Hematopoietic multipotent progenitor cell treated with erythropoietin and hydrocortisone succinate and interleukin-3 and kit ligand, for 8 days (in vitro differentiated cells): ENCODE measurements at places on chromosomes 1 and 21.

- no peak for DNase-seq
Measured at GRCh38 chr1:212458817-212459216, 26.1 kb downstream of the NENF start.

GRCh38 chr1:208499601-208500000 lies 255.4 kb upstream of the PLXNA2 start:
- no peak for DNase-seq

DNA sequence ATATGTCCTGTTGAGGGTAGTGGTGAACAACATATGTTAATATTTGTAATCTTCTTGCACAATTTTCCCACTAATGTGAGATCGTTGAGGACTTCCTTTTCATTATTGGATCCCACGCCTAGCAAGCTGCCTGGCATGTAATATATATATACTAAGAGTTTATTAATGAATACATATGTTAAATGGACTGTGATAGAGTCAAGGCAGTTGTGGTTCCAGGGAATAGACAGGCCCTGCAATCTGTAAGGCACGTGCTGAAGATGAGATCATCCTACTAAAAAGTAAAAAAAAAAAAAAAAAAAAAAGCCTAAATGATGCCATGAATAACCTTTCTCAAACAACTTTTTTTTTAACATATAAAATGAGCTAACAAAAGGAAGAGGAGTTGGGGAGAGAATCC lies 28.9 kb downstream of the PLPPR5 start:
- DNase-seq = no peak

DNA sequence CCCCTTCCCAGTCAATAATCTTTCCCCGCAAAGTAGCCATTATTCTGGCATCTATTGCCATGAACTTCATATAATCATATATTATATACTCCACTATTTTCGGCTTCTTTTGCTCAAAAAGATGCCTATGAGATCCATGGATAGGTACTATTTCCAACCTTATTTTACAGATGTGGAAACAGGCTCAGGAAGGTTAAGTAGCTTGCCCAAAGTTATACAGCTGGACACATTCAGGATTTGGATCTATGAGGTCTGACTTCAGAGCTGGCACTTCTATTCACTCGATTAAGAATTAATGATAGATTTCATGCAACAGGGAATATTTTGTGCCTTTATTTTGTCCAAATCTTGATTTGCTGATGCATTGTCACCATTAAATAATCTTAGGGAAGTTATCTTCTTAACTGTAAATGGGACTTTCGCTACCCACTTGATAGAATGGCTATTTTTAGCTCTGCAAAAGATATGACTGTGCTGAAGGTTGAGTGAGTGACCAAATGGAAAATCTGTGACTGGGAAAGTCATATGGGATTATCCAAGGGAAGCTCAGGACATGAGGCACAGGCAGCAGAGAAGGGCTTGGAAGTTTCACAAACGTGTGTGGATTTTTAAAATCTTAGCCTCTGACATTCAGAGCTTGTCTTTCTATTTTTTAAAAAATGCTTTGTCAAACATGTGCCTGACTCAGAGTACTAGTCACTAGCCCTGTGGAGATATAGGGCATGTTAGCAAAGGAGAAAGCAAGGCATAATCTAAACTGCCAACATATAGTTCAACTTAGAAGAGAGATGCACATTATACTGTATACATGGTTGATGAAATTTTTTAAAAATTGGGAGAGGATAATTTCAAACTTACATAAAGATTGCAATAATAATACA lies 36.5 kb downstream of the GIPC2 start:
- DNase-seq = no peak
